Stimulated activated CD8-positive, alpha-beta memory T cell treated with anti-CD3 and anti-CD28 coated beads, Interleukin-4, amount 100 ng/mL, for 4 hours (primary cell): ENCODE measurements at places on chromosomes 2 and 18.

DNA sequence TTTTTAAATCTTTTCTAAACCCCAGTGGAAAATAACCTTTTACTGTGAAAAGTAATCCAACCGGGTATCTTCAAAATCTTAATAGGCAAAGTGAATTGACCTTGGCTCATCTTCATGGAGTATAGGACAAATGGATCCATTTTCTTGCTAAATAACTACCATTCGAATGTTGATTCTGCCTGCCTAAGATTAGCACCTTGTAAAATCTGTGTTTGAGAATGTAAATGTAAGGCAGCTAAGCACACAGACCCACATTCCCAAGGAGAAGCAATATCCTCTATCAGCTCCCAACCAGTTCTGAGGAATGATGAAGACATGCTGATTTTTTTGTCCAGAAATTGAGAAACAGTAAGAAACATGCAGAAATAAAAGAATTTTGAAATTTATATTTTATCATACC lies 509.8 kb upstream of the SMIM21 start:
- no peak for DNase-seq

DNA sequence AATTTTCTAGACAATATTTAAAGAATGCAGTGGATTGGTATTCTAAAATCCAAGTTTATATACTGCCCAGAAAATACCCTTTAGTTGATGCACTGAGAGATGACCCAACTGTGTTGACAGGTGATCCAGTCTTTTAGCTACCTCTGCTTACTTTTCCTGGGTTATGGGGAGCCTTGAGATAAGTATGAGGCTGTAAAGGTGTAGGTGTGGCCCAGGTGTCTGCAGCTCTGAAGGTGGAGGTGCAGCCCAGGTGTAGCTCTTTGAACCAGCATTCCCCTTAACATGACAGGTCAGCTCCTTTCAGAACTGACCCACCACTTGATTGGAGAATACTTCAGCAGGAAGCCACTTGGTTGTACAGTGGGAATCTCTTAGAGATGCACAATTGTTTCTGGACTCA lies 62.3 kb upstream of the ACSL3 start:
- no peak for DNase-seq

GRCh38 chr18:59898609-59899297 lies 1.0 kb upstream of the PMAIP1 start:
- no peak for DNase-seq

DNA sequence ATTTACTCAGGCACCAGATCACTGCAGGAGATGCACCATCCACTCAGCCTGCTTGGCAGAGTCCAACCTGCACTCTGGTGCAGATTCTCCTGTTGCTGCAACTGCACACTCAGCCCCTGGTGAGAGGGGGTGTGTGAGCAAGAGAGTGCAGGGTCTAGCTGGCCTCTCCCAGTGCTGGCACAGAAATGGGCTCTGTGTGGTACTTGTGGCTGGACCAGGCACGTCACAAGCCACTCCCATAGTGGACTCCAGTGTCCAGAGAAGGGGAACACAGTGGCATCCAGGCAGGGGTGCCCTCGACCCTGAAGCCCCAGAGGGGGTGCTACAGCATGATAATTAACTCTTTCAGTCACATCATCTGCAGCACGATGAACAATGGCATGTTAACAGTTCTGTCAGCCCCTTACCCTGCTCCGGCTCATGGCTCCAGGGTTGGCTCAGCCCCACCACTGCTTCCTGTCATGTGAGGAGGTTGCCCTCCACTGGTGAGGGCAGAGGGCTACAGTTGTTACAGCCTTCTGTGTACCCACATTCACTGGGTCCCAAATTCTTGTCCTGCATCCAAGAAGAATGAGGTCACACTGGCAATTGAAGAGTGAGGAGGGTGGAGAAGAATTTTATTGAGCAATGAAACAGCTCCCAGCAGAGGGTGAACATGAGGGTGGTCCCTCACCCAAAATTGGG lies 135.7 kb downstream of the EVA1A start:
- DNase-seq = no peak

DNA sequence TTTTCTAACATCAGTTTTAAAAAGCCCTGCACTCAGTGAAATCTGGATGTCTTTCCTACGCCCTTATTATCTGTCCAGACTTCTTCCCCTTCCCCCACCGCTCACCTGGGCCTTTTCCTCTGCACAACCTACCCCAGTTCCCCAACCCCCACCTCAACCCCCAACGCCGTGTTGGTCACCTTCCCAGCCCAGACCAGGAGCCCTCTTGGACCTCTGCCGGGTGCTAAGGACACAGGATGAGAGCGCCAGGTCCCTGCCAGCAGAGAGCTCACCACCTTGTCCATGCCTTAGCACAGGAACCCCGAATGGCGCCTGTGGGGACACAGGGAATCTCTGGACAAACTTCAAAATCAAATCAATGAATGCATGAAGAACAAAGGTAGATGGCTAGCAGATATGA lies 966 bp upstream of the RBM43 start:
- DNase-seq = no peak

- no peak for DNase-seq
These were observed 11.2 kb downstream of the CFAP210 start for GRCh38 chr2:169683054-169683424.

- DNase-seq = no peak
These were observed 522.2 kb upstream of the CNTNAP5 start for GRCh38 chr2:123502931-123503330.

GRCh38 chr2:38370664-38371063 lies 6.4 kb downstream of the ATL2 start:
- no peak for DNase-seq

DNA sequence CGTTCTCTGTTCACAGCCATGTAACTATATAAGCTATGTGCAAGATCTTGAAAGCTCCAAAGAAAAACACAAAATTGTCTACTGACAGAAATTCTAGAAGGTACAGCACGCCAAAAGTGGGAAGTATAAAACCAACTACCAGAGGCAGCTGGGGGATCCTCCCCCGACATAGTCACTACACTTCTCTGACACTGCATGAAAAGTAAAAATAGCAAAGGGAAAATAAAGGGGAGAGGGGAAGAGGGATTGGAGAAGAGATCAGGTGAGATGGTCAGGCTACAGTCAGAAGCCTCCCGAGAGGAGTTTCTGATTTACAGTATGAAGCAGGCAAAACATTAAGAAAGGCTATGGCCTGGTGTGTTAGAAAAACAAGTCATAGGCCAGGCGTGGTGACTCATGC lies 39.8 kb upstream of the PCBP1 start:
- no peak for DNase-seq

DNA sequence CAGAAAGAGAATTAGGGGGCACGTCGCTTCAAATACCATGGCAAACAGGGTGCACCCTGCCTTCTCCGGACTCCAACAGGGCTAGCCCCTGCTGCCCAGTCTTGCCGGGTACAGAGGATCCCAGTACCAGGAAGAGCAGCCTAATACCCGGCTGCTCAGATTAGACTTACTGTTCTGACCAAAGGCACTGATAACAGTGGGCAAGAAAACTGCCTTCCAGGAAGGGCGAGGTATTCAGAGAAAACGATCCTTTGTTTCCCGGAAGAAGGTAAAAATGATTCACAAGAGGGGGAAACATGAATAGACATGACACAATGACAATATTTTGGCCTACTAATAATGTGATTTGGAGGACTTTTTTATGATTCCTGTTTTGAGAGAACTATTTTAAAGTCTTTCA lies 99.9 kb downstream of the SS18 start:
- DNase-seq = no peak

DNA sequence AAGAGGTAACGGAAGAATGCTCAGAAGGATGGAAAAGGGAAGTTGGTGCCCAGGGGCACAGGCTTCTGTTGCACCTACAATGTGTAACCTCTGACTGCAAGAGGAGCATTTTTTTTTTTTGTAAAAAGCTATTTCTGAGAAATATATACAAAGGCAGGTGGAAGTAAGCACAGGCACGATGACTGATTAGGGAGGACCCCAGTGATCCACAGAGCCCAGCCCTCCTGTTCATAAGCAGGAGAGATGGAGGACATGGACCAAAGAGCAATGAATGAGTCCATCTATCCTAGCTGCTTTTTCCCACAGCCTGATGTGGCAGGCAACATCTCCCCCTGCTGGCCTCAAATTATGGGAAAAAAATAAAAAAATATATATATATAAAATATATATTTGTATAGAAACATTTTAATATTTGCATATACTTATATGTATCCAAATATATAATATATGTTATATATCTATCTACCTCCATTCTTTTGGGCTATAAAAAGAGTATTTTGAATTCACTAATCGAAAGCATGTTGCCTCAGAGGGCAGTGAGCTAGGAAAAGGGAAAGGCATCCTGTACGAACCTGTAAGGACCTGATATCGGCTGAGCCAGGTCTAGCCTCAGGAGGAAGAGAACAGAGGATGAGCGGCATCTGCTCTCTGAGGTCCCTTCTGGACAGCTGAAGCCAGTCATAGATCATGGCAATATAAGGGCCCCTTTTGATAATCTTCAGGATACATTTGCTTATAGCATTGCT lies 166.0 kb upstream of the STK17B start:
- DNase-seq = no peak
